Midbrain (tissue), 1 donor: ENCODE measurements at places on chromosomes 2 and 18.

DNA sequence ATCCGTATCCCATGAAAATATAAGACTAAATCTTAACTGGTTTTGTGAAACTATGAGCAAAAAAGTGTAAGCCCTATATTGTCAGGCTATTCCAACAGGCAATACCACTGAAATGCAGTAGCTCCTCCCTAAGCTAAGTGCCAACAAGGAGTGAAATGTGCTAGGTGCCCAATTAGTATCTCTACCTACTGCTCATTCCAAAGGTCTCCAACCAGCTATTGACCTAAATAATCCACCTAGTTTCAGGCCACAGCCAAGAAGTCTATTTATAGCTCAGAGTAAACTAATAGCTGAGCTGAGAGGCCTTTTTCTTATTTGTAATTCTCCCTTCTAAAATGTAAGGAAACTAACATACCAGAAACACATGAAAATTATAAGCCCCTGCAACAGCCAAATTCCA lies 482.2 kb downstream of the DCC start:
- DNase-seq: no peak

DNA sequence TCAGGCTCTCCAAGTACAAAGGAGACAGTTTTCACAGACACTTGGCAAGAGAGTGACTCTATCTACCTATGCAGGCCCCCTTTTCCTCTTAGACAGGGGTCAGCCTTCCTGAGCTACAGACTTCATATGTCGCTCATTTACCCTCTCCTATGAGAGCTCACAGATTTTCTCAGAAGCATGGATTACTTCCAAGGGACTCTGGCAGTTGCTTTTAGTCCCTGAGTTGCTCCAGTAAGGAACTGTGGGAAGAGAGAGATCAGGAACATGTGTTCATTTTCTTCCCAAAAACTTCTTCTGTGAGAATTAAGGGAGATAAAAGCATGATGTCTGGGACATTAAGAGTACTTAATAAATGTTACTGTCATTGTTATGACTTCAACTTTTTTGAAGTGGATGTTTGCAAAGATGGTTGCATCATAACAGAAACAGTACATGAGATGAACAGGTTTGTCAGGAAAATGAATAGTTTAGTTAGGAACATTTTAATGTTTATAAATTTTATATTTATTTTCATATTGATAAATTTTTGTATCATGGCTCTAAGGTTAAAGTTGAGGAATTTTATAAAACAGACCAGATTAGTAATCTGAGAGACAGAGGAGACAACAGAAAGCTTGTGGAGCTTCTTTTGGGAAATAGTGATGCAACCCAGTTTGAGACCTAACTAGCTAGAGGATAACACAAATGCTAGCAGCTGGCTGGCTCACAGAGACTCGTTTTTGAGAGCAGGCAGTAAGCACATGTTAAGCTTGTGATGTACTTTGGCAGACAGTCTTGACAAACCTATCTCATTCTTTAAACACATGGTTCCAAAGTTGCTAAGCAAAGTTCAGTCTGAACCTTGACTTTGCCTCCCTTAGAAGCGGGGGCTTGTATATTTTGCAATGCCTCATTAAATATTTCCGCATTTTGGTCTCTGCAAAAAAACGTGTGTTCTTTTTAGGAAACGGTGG lies 21.7 kb upstream of the UGP2 start:
- DNase-seq: peak; percentile 9

- DNase-seq: no peak
Measured at GRCh38 chr2:112709703-112710102, 11.1 kb upstream of the NT5DC4 start.

DNA sequence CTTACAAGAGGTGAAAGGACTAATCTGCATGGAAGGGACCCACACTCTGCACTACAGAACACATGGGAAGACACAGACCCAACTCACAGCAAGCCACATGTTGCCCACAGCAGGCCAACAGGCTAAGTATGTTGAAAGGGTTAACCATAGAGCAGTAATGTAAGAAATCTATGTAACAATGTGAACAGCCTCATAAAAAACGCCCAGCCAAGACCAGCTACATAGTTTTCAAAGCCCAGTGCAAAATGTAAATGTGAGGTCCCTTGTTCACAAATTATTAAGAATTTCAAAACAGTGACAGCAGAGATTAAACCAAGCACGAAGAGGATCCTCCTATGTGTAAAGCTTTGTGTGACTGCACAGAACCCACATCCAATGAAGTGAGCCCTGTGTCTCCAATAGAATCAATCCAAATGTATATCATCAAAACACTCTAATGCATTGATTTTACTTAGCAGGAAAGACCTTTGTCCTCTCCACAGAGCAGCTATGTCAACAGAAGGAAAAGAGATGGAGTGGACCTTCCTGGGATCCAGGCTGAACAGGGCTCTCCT lies 210.1 kb downstream of the AGPS start:
- DNase-seq: no peak

- peak; percentile 64 for DNase-seq
Measured at GRCh38 chr2:62787386-62787785, 81.9 kb downstream of the EHBP1 start.

- DNase-seq: no peak
Measured at GRCh38 chr18:37483984-37484819, 81.4 kb downstream of the CELF4 start.

GRCh38 chr2:152466041-152466440 lies 131.1 kb downstream of the FMNL2 start:
- no peak for DNase-seq

DNA sequence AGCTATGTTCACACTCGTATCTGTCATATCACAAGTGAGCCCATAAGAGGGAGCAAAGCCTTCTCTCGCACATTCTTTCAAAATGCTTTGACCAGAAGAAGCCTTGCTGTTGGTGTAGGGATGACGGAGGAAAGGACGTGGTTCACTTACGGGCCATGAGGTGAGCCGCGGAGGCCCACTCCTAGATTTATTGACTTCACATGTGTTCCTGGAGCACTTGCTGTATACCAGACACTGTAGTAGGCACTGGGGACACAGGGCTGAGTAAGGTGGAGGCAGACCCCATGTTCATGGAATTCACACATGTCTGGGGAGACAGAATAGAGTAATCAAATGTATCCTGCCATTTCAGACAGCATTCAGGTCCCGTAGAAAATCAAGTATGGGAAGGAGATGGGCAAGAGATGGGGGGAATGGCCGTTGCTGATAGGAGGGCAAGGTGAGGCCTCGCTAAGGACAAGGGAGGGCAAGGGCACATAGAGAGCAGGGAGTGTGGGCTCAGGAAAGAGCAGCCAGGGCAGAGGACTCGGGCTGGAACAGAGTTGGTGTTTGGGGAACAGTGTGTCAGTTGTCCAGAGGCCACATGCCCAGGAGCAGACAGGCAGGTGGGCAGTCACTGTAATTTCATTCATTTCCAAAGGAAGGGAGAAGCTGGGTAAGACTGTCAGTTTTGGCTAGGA lies 182.2 kb downstream of the LDLRAD4 start:
- no peak for DNase-seq

DNA sequence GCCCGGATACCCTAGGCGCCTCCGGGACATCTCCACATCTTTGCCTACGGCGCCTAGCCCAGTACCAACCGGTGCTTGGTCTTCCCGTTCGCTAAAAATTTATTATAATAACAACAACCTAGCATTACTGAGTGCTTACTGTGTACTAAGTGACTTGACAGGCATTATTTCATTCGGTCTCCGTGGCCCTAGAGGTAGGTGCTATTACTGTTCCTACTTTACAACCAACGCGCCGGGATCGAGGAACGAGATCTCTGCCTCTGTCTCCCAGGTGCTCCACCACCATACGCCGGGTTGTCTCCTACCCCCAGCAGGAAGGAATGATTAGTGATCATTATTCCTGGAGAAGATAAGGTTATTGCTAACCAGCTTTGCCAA lies 657 bp upstream of the BIN1 start:
- no peak for DNase-seq

DNA sequence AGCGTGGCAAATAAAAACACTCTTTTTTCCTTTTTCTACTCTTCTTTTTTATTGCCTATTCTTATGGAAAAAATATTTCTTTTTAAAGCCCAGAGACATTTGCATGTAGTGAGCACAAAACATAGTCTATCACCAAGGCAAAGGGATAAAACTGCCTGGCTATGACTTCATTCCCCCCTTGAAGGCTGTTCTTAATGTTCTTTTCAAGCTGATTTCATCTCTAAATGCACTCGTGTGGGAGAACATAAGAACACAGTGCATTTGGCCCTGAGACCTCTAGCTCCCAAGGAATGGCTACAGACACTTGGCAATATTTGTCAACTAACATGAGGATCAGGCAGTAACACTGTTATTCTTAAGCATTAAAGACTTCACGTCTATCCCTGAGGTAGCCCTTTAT lies 17.4 kb upstream of the DNAJC10 start:
- no peak for DNase-seq

GRCh38 chr2:62348700-62349099 lies 152.8 kb downstream of the B3GNT2 start:
- DNase-seq: no peak

DNA sequence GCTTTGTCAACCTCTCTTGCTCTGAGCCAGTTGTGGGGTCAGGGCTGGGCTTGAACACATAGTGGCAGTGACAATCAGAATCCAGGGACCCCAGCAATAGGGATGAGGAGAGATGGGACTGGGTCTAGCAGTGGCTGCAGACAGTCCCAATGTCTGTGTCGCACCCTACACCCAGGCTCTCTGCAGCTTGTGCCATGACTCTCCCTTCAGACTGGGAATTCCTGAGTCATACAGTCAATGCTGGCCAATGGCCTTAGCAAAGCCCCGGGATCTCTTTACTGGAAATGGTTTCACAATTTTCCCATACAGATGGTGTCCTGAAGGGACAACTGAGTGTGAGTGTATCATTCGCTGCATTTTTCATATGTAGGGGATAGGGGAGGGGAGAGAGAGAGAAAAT lies 74.2 kb upstream of the CELF4 start:
- no peak for DNase-seq

- DNase-seq: no peak
Measured at GRCh38 chr18:76447258-76447890, 47.7 kb downstream of the ZNF516 start.

- DNase-seq: peak; percentile 37
Measured at GRCh38 chr2:203327582-203327900, 653 bp upstream of the ABI2 start.

DNA sequence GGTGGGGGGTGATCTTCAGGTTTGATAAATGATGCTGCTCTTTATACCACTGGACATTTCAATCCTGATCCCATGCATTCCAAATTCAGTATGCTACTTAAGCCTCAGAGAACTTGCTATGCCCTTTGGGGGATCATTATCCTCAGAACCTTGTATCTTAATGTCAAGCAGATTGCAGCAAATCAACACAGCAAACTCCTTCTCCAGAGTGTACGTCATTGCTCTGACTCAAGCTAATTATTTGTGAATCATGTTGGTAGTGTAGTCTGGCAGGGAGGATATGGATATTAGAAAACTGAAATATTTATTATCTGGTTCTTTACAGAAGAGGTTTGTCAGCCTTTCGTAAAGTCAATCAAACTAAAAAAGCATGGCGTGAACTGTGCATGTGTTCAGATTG lies 562.5 kb upstream of the FAM98A start:
- no peak for DNase-seq

GRCh38 chr2:239274391-239275043 lies 126.3 kb downstream of the HDAC4 start:
- no peak for DNase-seq

- DNase-seq: peak; percentile 46
Measured at GRCh38 chr18:36297417-36298125, at the start of gene FHOD3. FHOD3 (plus strand) TSS chr18:36297713; CDS start chr18:36297836, 123 bp downstream.

DNA sequence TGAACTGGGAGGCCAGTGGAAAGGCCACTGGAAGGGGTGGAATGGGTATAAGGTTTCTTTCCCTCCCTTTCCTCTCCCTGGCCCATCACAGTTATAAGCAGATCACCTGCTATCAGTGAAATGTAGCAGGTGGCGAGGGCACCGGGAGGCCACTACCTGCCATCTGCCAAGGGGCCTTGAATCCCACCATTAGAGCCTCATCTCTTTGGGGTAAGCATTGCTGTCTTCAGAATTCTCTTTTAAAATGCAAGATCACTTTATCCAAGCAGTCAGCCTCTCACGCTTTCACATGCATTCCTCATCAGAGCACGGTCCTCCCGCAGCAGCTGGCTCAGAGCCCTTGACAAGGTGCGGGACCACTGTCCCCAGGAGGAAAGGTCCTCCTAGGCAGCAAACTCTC lies 268.5 kb downstream of the CELF4 start:
- no peak for DNase-seq

DNA sequence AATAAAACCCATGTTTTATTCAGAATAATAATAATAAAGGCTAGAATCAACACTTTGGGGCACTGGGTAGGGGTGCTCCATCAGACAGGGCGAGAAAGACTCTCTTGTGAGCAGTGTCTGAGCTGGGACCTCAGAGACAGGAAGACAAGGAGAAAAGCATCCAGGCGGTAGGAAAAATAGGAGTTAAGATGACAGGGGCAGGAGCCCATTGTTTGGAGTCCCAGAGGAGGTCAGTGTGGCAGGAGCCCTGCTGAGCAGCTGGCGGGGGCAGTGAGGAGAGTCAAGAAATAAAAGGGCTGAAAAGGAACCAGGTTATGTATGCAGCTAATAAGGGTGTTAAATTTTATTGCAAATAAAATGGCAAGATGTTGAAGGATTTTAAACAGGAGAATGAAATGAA lies 457.4 kb downstream of the FBXO15 start:
- DNase-seq: no peak

DNA sequence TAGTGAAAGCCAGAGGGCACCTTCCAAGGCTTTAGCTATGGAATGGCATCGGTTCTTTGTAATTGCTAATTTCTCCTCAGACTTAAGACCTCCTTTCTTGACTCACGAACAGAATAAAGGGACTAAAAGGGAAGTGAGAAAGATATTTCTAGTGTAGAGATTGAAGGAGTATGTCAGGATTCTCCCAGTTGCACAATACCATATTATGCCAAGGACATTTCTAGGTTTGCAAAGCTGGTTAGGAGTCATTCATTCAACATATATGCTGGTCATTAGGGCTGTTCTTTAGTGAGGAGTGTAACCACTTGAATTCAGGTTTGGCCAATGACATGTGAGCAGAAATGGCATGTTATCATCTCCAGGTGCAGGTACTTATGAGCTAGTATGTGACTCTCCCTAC lies 7.4 kb downstream of the REEP1 start:
- no peak for DNase-seq

- DNase-seq: no peak
Measured at GRCh38 chr18:26579941-26580618, 31.7 kb upstream of the KCTD1 start.

- DNase-seq: no peak
Measured at GRCh38 chr18:24811950-24812681, 351.7 kb downstream of the HRH4 start.

DNA sequence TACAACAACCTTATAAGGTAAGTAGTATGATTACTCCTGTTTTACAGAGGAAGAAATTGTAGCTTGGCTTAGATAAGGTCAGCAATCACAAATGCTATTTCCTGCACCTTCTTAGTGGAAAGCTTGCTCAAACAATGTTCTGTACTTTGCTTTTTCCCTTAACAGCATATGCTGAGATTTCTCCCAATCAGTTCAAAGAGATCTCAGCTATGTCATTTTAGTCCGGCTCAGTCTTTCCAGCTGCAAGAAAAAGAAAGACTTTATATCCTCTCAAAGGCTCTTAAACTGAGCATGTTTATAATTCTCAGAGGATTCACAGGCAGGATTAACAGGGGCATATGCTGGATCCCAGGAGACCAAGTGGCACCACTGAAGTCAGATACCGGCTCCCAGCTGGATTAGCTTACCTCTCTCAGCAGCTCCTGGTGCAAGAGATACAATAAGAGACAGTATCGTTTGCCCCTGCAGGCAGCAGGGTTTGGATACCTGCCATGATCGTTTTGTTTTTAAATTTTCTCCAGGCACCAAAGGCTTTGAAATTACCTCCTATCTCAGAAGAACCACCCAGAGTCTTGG lies 29.5 kb downstream of the KIAA2012 start:
- DNase-seq: no peak

- DNase-seq: no peak
Measured at GRCh38 chr18:79991494-79991893, 3.1 kb upstream of the TXNL4A start.

- DNase-seq: no peak
Measured at GRCh38 chr2:238240757-238241711, 1.2 kb upstream of the HES6 start.
